ENCODE measurements at places on chromosomes 6 and 20.
A peak's percentile ranks its signal among the peaks of the same experiment; 100 is the strongest.

DNA sequence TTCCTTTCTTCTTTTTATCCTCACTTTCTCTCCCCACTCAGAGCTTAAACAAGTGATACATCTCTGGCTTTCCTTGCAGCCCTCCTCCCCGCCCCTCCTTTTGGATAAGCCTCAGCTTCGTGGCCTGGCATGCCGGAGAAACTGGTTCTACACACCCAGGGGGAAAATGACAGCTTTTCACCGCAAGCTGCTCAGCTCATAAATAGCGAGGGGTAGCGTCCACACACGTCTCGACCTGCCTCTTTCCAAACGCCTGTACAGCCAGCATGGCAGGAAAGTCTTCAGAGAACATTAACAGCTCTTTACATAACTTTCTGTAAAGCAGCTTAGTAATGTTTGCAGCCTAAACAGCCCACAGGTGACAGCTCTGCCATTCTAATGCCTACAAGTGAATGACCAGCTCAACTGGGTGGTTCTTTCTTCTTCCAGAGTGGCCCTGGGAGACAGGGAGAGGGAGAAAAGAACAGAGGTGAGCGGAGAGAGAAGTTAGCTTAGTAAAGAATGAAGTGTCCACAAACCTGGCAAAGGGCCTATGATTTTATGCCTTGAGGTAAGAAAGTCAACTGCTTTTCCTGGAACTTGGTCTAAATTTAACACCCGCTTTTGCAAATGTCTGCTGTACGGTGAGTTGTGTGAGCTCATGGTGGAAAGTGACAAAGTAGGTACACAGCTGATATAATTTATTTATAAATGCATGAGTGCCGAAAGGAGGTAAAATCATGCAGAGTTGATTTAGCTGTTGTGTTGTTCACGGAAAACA, 251.5 kb downstream of the TFAP2A start:
- no peaks in the 10 kb centered on the region for H3K27me3 ChIP-seq
- H3K4me1 ChIP-seq, result no peaks in the 10 kb centered on the region
- no peak overlapping the region for H3K27ac ChIP-seq
- no peak overlapping the region for H3K4me3 ChIP-seq
- no peaks in the 10 kb centered on the region for H3K36me3 ChIP-seq

DNA sequence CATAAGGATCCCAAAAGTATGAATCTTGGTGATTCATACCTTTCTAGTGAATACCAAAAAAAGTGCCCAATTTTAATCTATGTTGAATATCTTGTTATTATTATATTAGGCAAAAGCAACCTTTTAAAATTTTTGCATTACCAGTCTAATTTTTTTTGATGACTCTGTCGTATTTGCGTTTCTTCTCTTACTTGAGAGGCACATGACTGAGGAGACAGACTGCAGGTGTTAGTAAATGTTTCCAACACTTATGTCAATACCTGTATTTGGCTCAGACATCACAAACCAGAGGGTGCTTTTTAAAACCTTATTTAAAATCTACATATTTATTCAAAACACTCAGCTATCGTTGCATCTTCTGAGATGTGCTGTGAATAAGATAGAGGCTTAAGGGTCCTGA, 27.1 kb downstream of the ID4 start:
- H3K36me3 ChIP-seq, result no peaks in the 10 kb centered on the region
- H3K4me3 ChIP-seq, result no peak overlapping the region
- H3K27me3 ChIP-seq, result no peaks in the 10 kb centered on the region
- DNase-seq, result no peak
- no peak overlapping the region for H3K27ac ChIP-seq

DNA sequence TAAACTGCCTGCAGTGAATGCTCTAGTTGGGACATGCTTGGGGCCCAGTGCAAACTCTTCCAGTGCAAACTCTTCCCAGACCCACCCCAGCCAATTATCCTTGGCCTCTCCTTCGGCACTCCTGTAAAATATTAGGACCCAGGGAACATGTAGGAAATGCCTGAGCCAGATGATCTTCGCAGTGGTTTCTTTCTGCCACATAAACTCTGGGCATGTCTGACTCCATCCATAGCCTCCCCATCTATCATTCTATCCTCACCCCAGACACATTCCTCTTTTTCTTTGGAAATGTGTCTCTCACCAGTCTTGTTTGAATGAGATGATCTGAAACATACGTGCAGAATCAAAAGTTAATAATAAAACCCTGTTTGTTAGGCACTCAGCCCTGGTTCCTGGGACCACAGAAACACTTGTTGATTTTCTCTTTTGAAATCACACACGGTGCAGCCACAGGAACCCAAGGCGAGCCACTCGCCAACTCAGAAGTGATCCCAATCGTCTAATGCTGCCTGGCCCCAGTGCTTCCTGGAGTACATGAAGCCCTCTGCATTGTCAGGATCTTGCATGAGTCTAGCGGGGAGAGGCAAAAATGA, 108.9 kb upstream of the CST7 start:
- H3K27ac ChIP-seq, result no peak overlapping the region
- H3K27me3 ChIP-seq, result no peaks in the 10 kb centered on the region
- H3K4me3 ChIP-seq, result no peak overlapping the region

DNA sequence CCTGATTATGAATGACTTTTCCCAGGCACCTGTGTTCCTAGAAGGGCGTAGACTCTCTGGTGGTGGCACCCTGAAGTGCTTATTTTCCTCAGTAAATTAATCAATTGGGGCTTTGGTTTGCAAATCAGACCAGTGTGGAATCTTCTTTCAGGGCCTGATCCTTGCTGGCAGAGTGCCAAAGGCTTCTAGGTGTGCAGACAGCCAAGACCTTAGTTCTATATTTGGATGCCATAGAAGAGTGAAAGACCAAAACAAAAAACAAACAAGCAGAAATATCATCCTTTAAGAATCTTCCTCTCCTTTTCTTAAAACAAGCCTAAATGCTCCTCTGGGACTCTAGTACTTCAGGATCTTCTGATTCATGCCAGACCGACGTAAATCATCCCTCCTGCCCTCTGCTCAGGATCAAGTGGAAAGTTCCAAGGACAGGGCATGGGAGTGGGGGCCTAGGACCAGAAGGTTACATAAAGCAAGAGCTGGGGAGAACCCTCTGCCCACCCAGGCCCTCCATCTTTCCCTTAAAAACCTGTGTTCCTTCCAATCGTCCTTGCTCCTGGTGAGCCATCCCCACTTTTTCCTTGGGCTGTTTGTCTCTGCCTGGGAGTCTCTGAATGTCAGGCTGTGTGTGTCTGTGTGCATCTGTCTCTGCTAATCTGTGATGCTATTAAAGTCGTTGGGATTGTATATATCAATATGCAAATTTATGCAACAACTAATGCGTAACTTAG, 70.5 kb upstream of the MYLIP start:
- no peak overlapping the region for H3K27ac ChIP-seq
- no peak overlapping the region for H3K4me3 ChIP-seq
- H3K4me1 ChIP-seq, result no peaks in the 10 kb centered on the region

DNA sequence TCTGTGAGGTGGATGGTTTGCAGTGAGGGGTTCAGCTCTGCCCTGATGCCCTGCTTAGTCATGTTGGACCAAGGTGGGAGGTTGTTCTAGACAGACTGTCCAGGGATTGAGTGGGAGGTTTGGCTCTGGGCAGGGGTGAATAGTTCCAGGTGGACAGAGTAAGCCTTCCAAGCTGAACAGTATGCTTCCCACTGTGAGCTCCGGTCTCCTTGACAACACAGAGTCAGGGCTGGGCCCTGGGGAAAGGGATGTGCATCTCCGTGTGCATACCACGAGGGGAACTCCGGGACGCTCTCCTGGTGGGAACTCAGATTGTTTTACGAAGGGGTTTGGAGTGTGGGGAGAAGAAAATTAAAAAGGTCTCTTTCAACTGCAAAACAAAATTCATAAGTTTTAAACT, 174.7 kb downstream of the DHX35 start:
- H3K27me3 ChIP-seq, result no peaks in the 10 kb centered on the region
- DNase-seq, result no peak
- no peak overlapping the region for H3K4me3 ChIP-seq
- H3K36me3 ChIP-seq, result no peaks in the 10 kb centered on the region
- no peaks in the 10 kb centered on the region for H3K4me1 ChIP-seq
- H3K27ac ChIP-seq, result no peak overlapping the region

- no peak overlapping the region for H3K4me3 ChIP-seq
- DNase-seq, result peak; percentile 44
- no peak overlapping the region for H3K27ac ChIP-seq
- no peaks in the 10 kb centered on the region for H3K36me3 ChIP-seq
Measured at GRCh38 chr6:35327349-35328027, 14.9 kb upstream of the PPARD start.

GRCh38 chr6:169890901-169891300, 139.5 kb downstream of the ERMARD start:
- H3K27ac ChIP-seq, result no peak overlapping the region
- H3K4me3 ChIP-seq, result no peak overlapping the region
- DNase-seq, result no peak
- H3K27me3 ChIP-seq, result no peaks in the 10 kb centered on the region
- no peaks in the 10 kb centered on the region for H3K36me3 ChIP-seq

- H3K27ac ChIP-seq, result peak overlapping the region; percentile 83
- DNase-seq, result peak; percentile 94
- no peaks in the 10 kb centered on the region for H3K36me3 ChIP-seq
- H3K27me3 ChIP-seq, result no peaks in the 10 kb centered on the region
- peaks cover 28% of the 10 kb centered on the region for H3K4me1 ChIP-seq
- no peak overlapping the region for H3K4me3 ChIP-seq
Measured at GRCh38 chr6:113654396-113654795, 202.7 kb upstream of the MARCKS start.

GRCh38 chr20:36824142-36824940, 50.8 kb upstream of the DSN1 start:
- no peaks in the 10 kb centered on the region for H3K36me3 ChIP-seq
- no peak overlapping the region for H3K27ac ChIP-seq
- no peak overlapping the region for H3K4me3 ChIP-seq
- no peaks in the 10 kb centered on the region for H3K27me3 ChIP-seq
- DNase-seq, result no peak

GRCh38 chr6:12653486-12653885, 63.1 kb upstream of the PHACTR1 start:
- H3K4me1 ChIP-seq, result no peaks in the 10 kb centered on the region
- H3K27me3 ChIP-seq, result no peaks in the 10 kb centered on the region
- DNase-seq, result no peak

DNA sequence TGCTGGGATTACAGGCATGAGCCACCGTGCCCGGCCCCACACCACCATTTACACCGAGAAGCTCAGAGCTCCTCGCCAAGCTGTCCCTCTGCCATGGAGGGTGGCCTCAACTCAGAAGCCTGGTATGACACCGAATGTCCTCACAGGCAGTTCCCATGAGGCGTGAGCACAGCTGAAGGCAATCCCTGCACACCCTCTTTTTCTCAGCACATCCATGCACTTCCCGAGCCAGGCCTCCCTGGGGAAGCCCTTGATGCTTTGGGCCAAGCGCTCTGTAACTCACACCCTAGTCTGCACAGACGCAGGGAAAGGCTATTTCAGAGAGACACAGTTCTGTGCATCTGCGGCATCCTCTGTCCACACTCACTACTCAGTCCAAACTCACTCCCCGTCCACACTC, 18.4 kb downstream of the THBS2 start:
- no peaks in the 10 kb centered on the region for H3K27me3 ChIP-seq
- DNase-seq, result no peak
- no peak overlapping the region for H3K4me3 ChIP-seq
- H3K4me1 ChIP-seq, result no peaks in the 10 kb centered on the region
- no peaks in the 10 kb centered on the region for H3K36me3 ChIP-seq
- H3K27ac ChIP-seq, result no peak overlapping the region

DNA sequence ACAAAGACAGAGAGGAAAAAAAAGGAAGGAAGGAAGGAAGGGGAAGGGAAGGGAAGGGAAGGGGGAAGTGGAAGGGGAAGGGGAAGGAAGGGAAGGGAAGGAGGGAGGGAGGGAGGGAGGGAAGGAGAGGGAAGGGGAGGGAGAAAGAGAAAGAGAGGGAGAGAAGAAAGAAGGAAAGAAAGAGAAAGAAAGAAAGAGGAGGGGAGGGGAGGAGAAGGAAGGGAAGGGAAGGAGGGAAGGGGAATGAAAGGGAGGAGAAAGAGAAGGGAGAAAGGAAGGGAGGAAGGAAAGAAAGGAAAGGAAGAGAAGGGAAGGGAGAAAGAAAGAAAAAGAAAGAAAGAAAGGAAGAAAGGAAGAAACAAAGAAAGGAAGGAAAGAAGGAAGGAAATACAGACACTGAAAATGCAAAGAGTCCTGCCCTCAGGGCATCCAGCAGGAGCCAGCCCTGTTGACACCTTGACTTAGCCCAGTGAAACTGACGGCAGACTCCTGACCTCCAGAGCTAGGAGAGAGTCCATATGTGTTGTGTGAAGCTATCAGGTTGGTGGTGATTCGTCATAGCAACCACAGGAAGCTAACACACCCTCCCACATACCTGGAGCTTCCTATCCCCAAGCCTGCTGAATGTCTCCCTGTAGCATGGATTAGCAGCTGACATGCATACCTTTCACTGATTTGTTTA, 58.7 kb upstream of the SULF2 start:
- no peak overlapping the region for H3K4me3 ChIP-seq
- H3K27me3 ChIP-seq, result no peaks in the 10 kb centered on the region
- no peaks in the 10 kb centered on the region for H3K36me3 ChIP-seq
- no peaks in the 10 kb centered on the region for H3K4me1 ChIP-seq
- H3K27ac ChIP-seq, result no peak overlapping the region

GRCh38 chr6:34148631-34149451, 3.0 kb upstream of the GRM4 start:
- no peaks in the 10 kb centered on the region for H3K36me3 ChIP-seq
- H3K4me1 ChIP-seq, result peaks cover 11% of the 10 kb centered on the region
- no peak for DNase-seq
- no peak overlapping the region for H3K4me3 ChIP-seq

- no peaks in the 10 kb centered on the region for H3K27me3 ChIP-seq
- H3K4me3 ChIP-seq, result no peak overlapping the region
- peaks cover 10% of the 10 kb centered on the region for H3K36me3 ChIP-seq
Measured at GRCh38 chr6:43355862-43356590, 13.4 kb downstream of the ZNF318 start.

DNA sequence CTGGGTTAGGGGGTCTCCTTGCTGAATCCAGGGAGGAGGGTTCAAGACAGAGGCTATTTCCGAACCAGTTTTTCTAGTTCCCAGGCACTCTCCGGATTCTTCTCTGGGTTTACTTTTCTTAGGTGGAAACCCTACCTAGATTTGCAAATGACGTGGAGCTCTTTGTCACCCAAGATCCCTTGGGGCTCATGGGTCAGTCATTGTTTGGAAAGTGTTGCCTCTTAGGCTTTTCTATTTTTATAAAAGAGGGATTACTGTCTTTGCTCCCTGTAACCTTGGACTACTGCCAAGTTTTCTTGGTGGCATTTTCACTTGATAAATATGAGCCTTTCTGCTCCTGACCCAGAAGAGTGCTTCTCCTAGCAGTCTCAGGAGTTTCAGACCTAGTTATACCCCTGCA, 33.6 kb downstream of the FAM209B start:
- DNase-seq, result no peak
- no peak overlapping the region for H3K4me3 ChIP-seq
- no peaks in the 10 kb centered on the region for H3K4me1 ChIP-seq
- no peaks in the 10 kb centered on the region for H3K36me3 ChIP-seq

GRCh38 chr20:49948178-49948577, 12.0 kb downstream of the RNF114 start:
- H3K36me3 ChIP-seq, result peaks cover 83% of the 10 kb centered on the region
- no peaks in the 10 kb centered on the region for H3K4me1 ChIP-seq
- DNase-seq, result no peak
- no peaks in the 10 kb centered on the region for H3K27me3 ChIP-seq
